ENCODE measurements at places on chromosomes 7 and 10.

DNA sequence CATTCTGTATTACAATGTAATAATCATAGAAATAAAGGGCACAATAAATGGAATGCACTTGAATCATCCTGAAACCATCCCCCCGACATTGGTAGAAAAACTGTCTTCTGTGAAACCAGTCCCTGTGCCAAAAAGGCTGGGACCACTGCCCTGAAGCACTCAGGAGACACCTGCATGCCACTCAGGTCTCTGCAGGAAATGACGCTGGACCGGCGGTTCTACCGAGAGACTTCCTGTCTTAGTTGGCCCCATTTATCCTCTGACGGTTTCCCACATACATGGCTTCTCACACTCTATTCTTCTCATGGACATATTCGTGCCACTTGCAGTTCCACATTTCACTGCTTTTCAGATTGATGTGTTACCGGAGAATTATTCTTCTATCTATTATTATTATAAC is 617.5 kb downstream of the SDK1 start:
- no peak for DNase-seq

DNA sequence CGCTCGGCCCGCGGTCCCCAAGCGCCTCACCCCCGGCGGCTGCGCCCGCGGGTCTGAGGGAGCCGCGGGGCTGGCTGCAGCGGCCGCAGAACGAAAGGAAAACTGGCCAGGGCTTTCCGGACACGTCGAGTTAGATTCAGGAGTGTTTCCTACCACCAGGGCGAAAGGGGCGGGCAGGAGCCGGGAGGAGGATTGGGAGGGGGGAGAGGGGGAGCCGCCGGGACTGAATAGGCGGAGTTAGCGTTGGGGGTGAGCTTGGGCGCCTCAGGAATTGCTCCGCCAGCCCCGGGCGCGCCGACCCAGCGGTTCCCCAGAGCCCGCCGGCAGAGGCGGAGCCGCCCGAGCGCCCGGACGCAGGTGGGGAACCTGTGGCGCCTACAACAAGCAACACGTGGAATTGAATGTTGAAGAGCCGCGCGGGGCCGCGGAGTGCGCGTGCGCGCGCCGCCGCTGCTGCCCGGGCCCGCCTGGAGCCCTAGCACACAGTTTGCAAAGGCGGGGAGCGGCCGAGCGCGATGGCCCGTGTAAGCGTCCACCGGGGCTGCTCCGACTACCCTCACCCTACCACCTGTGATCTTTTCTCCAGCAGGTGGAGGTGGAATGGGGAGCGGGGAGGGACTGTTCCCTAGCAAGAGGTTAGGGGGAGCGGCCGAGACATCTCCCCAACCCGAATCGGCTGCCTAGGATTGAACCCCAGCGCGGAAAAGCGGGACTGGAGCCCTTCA is at the start of gene CADPS2:
Gene CADPS2 (minus strand): TSS at position 104 of the 725 bp plus-strand sequence. CDS start 123 bp downstream, outside the sequence.
- DNase-seq: peak; percentile 90

DNA sequence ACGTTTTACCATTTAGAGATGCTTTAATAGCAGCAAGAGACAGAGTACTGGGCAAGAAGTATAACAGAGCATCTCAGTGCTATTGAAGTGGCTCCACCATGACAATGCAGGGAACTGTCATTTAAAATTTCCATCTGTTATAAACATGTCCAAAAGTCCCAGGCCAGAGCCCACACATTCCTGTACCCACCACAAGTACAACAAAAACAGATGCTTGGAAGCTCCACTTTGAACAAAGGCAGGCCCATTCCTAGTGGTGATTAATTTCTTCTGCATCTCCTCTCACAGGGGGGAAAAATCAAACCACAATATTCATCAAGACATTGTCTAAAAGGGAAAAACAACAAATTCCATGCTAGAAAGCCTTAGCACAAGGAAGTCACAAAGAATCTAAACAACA is 627.9 kb downstream of the PARD3 start:
- DNase-seq: no peak

- DNase-seq: peak; percentile 45
Measured at GRCh38 chr10:59177031-59177797, 771 bp downstream of the PHYHIPL start.

GRCh38 chr10:101725296-101726114 is 30.5 kb upstream of the FBXW4 start:
- DNase-seq: no peak

DNA sequence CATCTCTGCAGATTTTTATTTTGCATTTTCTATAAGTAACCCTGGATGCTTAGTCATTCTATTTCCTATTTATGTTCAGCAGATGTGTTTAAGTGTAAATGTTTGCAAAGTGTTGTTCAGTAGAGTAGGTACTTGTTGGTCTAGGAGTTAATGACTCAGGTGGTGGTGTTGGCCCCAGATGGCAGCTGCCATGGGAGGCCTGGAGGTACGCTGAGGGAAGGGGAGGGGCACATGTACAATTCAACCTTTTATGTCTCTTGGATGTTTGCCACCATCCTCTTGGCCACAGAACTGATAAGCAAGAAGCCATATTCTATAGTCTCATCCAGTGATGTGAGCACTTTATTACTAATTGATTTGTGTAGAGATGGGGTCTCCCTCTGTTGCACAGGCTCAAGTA is 68.1 kb upstream of the SLC39A12 start:
- DNase-seq: peak; percentile 76

DNA sequence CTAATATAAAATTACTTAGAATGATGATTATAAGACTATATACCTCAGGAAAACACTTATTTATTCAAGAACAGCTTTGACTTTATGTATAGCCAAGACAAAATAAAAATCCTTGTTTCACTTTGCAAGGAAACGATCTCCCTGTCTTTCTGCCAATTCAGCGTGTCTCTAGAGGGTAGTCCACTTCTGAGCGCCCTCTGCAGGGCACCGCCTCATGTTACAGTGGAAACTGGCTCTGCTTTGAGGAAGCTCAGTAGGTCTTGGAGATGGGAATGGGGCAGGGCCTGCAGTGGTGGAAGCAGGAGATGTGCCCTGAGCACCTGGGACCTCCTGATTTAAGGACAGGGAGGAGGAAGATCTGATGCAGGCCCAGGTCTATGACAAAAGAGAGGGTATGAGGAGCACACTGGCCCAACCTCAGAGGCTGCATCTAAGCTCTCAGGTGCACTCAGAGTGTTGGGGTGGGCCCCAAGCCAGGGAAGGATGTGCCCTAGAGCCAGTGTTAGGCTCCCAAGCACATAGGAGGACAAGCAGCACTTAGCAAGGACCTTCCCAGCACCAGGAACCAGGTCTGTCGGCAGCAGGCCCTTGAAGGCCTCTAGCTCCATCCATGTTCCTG is 481.0 kb downstream of the TNS3 start:
- no peak for DNase-seq

DNA sequence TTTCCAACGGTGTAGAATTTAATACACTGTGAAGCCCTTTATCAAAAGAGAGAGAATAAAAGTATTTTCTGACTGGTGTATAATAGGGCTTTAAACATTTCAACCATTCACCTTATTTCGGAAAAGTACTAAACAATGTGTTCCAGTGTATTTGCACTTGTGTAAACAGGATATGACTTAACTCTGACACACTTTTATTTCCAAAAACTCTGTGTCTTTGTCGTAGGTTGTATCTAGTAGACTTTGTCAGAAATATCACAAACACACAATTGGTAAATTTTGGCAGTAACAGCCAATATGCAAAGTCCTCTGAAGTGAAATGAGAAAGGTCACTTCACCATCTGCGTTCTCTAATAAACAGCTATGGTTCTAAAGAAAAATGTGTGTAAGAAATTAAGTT is 10.3 kb upstream of the TSPAN13 start:
- no peak for DNase-seq

GRCh38 chr7:98722402-98722801 is 105.3 kb downstream of the NPTX2 start:
- DNase-seq: no peak

DNA sequence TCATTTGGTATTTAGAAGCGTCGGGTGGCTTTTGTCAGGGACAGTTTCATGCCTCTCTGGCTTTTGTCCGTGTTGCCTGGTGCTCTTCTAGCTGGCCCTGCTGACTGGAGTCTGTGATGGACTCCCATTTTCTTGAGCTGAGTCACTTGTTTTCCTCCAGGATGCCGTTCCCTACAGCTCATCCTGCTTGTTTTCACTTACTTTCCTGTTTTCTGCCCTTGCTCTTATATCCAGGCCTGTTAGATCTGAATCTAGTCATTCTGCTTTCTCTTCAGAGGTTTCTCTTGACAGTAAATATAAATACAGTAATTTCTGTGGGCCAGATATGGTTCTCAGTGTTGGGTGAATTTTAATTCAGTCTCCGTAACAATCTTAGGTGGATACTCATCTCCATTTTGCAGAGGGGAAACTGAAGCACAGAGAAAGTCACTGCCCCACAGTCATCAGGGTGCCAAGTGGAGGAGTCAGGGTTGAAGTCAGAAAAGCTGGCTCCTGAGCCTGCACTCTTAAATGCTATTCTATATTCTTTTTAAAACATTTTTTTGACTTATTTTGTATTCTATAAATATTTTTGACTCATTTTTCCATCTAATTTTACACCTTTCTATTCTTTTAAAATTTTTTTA is 85.4 kb downstream of the CCNY start:
- no peak for DNase-seq

GRCh38 chr7:2959828-2960599 is 83.7 kb downstream of the CARD11 start:
- DNase-seq: no peak

DNA sequence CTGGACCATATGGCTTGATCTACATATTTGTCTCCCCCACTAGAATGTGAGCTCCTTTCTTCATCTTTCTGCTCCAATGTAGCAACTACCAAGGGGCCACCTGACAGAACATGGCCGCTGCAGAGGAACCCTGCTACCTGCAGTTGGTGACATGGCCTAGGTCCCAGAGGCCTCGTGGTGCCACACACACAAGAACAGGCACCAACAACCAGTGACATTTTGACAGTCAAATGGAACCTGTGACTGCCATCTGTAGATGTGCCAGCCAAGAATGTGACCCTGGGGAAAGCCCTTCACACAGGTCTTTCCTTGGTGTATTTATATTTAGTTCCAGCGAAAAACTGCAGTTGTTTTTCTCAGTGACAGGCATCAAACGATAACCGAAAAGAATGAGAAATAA is 67.9 kb upstream of the ANKRD1 start:
- DNase-seq: no peak

DNA sequence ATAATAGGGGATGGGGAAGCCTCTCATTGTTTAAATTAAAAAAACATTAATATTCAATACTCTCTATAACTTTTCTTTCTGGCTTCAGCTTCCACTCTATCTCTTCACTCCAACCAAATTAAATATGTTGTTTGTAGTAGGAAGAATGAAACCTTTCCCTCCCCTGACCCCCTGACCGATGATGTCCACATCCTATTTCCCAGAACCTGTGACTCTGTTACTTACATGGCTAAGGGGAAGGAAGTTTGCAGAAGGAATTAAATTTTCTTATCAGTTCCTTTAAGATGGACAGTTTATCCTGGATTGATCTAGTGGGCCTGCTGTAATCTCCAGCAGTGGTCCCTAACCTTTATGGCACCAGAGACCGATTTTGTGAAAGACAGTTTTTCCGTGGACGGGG is 130.0 kb downstream of the PLXDC2 start:
- DNase-seq: no peak
